Stimulated activated CD4-positive, alpha-beta T cell treated with anti-CD3 and anti-CD28 coated beads, Interleukin-1b, Interleukin-23, amount 100 ng/mL, for 1 hour (primary cell): ENCODE measurements at places on chromosomes 1 and 21.

DNA sequence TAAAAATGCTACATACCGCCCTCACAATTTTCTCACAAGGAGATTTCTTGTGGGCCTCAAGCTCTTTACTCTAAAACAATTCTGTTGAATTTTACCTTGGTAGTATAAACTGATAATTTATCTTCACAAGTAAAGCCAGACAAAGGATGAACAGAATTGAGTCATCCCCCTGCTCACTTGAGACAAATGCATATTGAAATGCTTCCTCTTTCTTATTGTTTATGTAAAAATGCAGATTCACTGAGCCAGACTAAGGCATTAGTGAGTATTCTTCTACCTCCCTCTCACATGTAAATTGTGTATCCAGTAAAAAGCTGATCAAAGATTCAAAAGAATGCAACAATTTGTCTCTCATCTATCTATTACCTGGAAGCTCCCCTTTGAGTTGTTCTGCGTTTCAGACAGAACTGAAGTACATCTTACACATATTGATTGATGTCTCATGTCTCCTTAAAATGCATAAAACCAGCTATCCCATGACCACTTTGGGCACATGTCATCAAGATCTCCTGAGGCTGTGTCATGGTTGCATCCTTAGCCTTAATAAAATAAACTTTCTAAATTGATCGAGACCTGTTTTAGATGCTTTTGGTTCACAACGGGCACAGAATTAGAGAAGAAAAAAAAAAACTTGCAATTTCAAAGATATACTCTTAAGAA lies 743.1 kb upstream of the B3GALT2 start:
- DNase-seq: no peak

- no peak for DNase-seq
Measured at GRCh38 chr1:65393347-65393746, 27.1 kb upstream of the LEPR start.

DNA sequence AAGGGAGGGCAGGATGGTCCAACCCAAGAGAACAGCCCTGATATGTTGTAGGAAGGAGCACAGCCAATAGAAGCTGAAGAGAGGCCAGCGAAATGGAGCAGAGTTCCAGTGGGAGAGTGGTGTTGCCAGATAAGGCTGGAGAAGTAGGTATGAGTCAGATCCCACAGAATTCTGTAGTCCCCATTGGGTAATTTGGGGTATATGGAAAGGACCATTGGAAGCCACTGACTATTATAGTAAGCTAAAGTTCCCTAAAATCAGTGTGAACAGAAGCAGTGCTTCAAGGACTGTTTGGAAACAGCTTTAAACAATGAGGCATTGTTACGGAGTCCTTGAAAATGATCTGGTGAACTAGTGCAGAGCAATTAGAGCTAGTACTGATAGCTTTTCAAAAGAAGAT lies 63.0 kb downstream of the DISP1 start:
- no peak for DNase-seq

GRCh38 chr1:157658571-157658970 lies 42.0 kb downstream of the FCRL3 start:
- DNase-seq: no peak

GRCh38 chr21:26148840-26149354 lies 21.7 kb downstream of the APP start:
- DNase-seq: no peak
